IMR-90 (cell line): ENCODE measurements at places on chromosomes 4 and X. TPM values are rescaled to one million over a fixed set of nuclear protein-coding genes. Genes with fewer than 3 reads are reported as not detected.

- no peak overlapping the region for H3K4me3 ChIP-seq
- H3K36me3 ChIP-seq, result no peaks in the 10 kb centered on the region
- no peak overlapping the region for H3K27ac ChIP-seq
- peaks cover 2% of the 10 kb centered on the region; the same call in 1 of the 2 replicates for H3K27me3 ChIP-seq
These were observed 9.4 kb downstream of the DAPP1 start for GRCh38 chr4:99826016-99826415.

- H3K27ac ChIP-seq, result no peak overlapping the region
- no peaks in the 10 kb centered on the region for H3K4me1 ChIP-seq
- peaks cover 10% of the 10 kb centered on the region for H3K27me3 ChIP-seq
- DNase-seq, result no peak
- H3K36me3 ChIP-seq, result no peaks in the 10 kb centered on the region
These were observed 8.4 kb downstream of the TLR10 start for GRCh38 chr4:38774181-38774955.

- H3K4me3 ChIP-seq, result no peak overlapping the region
- no peaks in the 10 kb centered on the region for H3K4me1 ChIP-seq
- H3K27me3 ChIP-seq, result no peaks in the 10 kb centered on the region
- no peak overlapping the region for H3K27ac ChIP-seq
- no peak for DNase-seq
These were observed 20.3 kb downstream of the UNC5C start for GRCh38 chr4:95528388-95528948.

GRCh38 chr4:183989931-183990330 lies 84.8 kb downstream of the STOX2 start:
- H3K27ac ChIP-seq, result peak overlapping the region; percentile 80; the same call in 1 of the 2 replicates
- H3K36me3 ChIP-seq, result peaks cover 5% of the 10 kb centered on the region; the same call in 1 of the 2 replicates
- no peak overlapping the region for H3K4me3 ChIP-seq
- H3K27me3 ChIP-seq, result no peaks in the 10 kb centered on the region
- peaks cover 21% of the 10 kb centered on the region for H3K4me1 ChIP-seq
- DNase-seq, result peak; percentile 40

- H3K27ac ChIP-seq, result no peak overlapping the region
- H3K4me3 ChIP-seq, result no peak overlapping the region
- H3K36me3 ChIP-seq, result no peaks in the 10 kb centered on the region
- no peak for DNase-seq
- peaks cover 62% of the 10 kb centered on the region for H3K27me3 ChIP-seq
These were observed 7.4 kb downstream of the ADRA2C start for GRCh38 chr4:3773552-3774001.

DNA sequence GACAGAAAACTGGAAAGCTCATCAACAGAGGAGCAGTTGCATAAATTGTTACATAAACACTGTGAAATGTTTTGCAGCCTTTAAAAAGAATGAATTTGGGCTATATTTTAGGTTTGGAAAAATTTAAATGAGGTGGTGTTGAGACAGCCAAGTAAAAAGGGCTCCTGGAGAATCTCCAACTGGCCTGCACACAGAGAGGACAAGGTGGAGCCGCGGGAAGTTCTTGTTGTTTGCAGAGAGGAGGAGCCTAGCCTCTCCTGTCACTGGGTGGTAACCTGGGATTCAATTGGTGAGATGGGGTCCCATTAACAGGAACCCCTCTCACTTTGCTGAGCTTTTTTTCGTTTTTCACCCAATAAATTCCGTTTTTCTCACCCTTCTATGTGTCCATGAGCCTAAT lies 13.4 kb downstream of the GIMD1 start:
- DNase-seq, result no peak
- no peak overlapping the region for H3K27ac ChIP-seq
- no peaks in the 10 kb centered on the region for H3K4me1 ChIP-seq
- H3K4me3 ChIP-seq, result no peak overlapping the region
- H3K36me3 ChIP-seq, result peaks cover 2% of the 10 kb centered on the region; the same call in 1 of the 2 replicates
- H3K27me3 ChIP-seq, result no peaks in the 10 kb centered on the region

GRCh38 chr4:48832571-48832970 lies 1.7 kb downstream of the OCIAD1 start:
- H3K27ac ChIP-seq, result no peak overlapping the region
- H3K4me1 ChIP-seq, result no peaks in the 10 kb centered on the region

DNA sequence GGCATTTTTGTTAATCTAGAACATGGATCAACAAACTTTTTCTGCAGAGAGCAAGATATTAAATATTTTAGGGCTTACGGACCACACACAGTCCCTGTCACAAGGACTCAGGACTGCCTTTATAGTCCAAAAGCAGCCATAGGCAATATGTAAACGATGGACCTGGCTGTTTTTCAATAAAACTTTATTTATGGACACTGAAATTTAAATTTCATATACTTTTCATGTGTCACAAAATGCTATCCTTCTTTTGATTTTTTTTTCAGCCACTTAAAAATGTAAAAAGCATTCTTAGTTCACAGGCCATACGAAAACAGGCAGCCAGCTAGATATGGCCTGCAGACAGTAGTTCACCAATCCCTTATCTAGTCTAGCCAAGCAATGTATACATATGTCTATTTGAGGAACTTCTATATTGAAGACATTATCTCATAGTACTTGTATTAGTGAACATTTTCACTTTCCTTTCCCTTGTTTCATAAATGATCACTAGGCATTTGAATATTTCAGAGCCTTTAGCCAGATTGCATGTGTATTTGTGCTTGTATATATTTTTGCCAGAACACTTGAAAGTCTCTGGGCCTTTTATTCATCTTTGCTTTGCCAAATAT lies 350.9 kb downstream of the RPA4 start:
- H3K36me3 ChIP-seq, result no peaks in the 10 kb centered on the region
- no peak overlapping the region for H3K27ac ChIP-seq
- H3K4me1 ChIP-seq, result no peaks in the 10 kb centered on the region
- DNase-seq, result no peak

GRCh38 chr4:69894721-69895120 lies 34.8 kb upstream of the SULT1E1 start:
- no peak overlapping the region for H3K27ac ChIP-seq
- H3K27me3 ChIP-seq, result no peaks in the 10 kb centered on the region
- H3K4me1 ChIP-seq, result no peaks in the 10 kb centered on the region
- H3K36me3 ChIP-seq, result no peaks in the 10 kb centered on the region

- H3K4me3 ChIP-seq, result no peak overlapping the region
- H3K27ac ChIP-seq, result no peak overlapping the region
- no peaks in the 10 kb centered on the region for H3K27me3 ChIP-seq
- no peak for DNase-seq
- no peaks in the 10 kb centered on the region for H3K36me3 ChIP-seq
These were observed 218.6 kb upstream of the FAM47A start for GRCh38 chrX:34350561-34351335.

DNA sequence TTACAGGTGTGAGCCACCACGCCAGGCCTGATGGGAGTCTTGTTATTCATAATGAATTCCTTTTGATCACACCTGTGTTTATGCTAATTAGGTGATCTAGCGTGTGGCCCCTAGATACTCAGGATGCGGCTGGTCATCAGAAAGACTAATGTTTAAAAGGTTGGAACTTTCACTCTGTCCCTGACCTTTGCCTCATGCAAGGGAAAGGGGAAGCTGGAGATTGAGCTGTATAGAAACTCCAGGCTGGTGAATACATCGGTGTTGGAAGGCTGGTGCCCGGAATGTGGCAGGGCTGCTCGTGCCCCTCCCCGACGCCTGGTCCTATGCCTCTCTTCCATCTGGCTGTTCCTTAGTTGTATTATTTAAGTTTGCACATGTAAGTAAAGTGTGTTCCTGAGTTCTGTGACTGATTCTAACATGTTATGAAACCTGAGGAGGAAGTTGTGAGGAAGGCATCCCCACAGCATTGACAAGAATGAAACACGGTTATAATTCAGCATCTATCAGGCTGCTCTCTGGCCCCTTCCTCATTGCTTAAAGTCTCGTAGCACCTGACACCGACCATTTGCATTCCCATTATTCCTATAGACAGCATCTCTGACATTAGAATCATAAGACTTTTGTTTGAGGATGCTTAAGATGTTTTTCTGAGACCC lies 28.9 kb downstream of the CASP3 start:
- no peaks in the 10 kb centered on the region for H3K36me3 ChIP-seq
- no peaks in the 10 kb centered on the region for H3K27me3 ChIP-seq
- H3K27ac ChIP-seq, result no peak overlapping the region

- no peak overlapping the region for H3K27ac ChIP-seq
- no peaks in the 10 kb centered on the region; the same call in none of the 2 replicates for H3K27me3 ChIP-seq
- DNase-seq, result no peak
- H3K4me1 ChIP-seq, result no peaks in the 10 kb centered on the region
These were observed 70.6 kb upstream of the PUDP start for GRCh38 chrX:7218321-7219152.

- no peak overlapping the region for H3K27ac ChIP-seq
- H3K4me3 ChIP-seq, result no peak overlapping the region
- peaks cover 1% of the 10 kb centered on the region for H3K4me1 ChIP-seq
- H3K36me3 ChIP-seq, result no peaks in the 10 kb centered on the region
- no peak for DNase-seq
These were observed 7.2 kb downstream of the TENM3 start for GRCh38 chr4:182250446-182250845.

GRCh38 chr4:114040319-114041116 lies 61.1 kb upstream of the ARSJ start:
- DNase-seq, result peak; percentile 26
- peak overlapping the region; percentile 12; the same call in 1 of the 2 replicates for H3K27ac ChIP-seq
- H3K4me3 ChIP-seq, result no peak overlapping the region
- H3K36me3 ChIP-seq, result no peaks in the 10 kb centered on the region
- peaks cover 4% of the 10 kb centered on the region for H3K4me1 ChIP-seq

The PNMA6F gene
- polyA plus RNA-seq, result not detected in 2 replicates

The CTSO gene
- polyA plus RNA-seq, result 3.4 and 3.9 TPM in 2 replicates

The PPARGC1A gene
- 0.03 TPM in 2 replicates for polyA plus RNA-seq

The RASSF6 gene
- not detected in 2 replicates for polyA plus RNA-seq

The LIMCH1 gene
- polyA plus RNA-seq, result 0.89 and 1.1 TPM in 2 replicates

The HPSE gene
- 0.09 TPM in 2 replicates for polyA plus RNA-seq

The GLRA3 gene
- polyA plus RNA-seq, result not detected in 2 replicates

The GYPA gene
- polyA plus RNA-seq, result not detected in 2 replicates
